ENCODE measurements at places on chromosomes 16 and 17.

GRCh38 chr17:46002311-46002972, 3.4 kb downstream of the STH start:
- H3K27me3 ChIP-seq = peaks cover 8% of the 10 kb centered on the region
- H3K36me3 ChIP-seq = peaks cover 3% of the 10 kb centered on the region
- no peak overlapping the region for H3K4me3 ChIP-seq
- H3K4me1 ChIP-seq = peaks cover 6% of the 10 kb centered on the region
- H3K27ac ChIP-seq = no peak overlapping the region
- DNase-seq = peak; percentile 68

GRCh38 chr17:83061586-83061985, 17.8 kb upstream of the METRNL start:
- H3K4me3 ChIP-seq = no peak overlapping the region
- H3K36me3 ChIP-seq = peaks cover 3% of the 10 kb centered on the region
- H3K4me1 ChIP-seq = no peaks in the 10 kb centered on the region
- no peak overlapping the region for H3K27ac ChIP-seq
- no peak for DNase-seq
- no peaks in the 10 kb centered on the region for H3K27me3 ChIP-seq

DNA sequence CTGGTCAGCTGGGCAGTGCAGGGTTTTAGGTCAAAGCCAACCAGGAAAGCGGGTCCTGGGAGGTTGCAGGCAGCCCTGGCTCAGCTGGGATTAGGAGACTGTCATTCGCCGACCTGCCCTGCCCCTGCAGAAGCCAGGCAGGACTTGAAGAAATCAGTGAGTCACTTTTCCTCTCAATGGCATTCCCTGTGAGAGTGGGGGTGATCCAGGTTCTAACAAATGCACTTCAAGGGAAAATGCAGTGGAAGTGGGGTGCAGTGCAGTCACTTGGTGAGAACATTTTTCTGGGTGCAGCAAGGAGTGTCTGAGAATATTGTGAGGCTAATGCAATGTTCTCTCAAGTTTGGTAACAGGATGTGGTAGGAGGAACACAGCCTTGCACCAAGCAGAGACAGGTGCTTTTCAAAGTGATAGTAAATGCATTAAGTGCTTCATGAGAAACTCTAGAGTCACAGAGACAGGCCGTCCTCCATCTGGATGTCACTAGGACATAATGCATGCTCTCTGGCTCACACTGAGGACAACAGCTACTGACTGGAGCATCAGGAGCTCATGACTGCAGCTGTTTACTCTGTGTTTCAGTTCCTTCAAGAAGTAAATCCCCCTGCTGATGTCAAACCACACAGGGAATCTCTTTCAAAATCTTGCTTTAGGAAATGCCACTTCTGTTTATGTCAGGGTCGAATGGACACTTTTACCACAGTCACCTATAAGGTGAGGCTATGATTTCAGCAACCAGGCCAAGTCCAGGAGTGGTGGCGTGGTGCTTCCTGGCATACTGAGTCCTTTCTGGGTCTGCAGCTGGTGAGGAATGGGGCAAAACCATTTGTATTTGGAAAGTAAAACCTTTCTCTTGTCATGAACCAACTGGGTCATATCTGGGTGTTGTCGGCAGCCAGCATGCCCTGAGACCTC, 16.7 kb downstream of the CDK5R1 start:
- H3K36me3 ChIP-seq = no peaks in the 10 kb centered on the region
- H3K27ac ChIP-seq = peak overlapping the region; percentile 86
- H3K27me3 ChIP-seq = no peaks in the 10 kb centered on the region
- H3K4me3 ChIP-seq = peak overlapping the region; percentile 61
- peaks cover 53% of the 10 kb centered on the region for H3K4me1 ChIP-seq

DNA sequence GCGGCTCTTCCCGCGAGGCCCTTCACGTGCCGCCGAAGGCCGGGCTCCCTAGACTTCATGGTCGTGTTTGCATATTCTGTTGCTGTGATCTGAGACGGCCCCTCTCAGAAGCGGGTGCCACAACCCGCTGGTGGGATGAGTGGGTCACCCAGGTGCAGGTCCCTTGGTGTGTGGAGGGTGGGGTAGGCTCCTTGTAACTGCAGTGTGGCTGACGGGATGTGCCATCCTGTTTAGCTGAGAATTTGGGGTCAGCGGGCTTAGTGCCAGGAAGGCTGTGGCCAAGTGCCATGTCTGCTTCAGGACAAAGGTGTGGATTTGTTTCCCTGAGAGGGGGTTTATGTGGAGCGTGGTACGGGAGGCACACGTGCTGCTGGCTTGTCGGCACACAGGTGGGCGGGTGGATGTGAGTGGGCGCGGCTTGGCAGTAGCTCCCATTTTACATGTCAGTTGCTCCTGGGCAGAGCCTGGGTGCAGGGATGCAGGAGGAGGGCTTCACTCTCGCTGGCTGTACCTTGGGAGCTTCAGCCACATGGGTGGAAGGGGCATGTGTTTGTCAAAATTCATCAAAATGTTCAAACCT, 9.2 kb upstream of the WFIKKN1 start:
- H3K36me3 ChIP-seq = peaks cover 2% of the 10 kb centered on the region
- no peaks in the 10 kb centered on the region for H3K4me1 ChIP-seq
- no peaks in the 10 kb centered on the region for H3K27me3 ChIP-seq
- DNase-seq = no peak
- no peak overlapping the region for H3K4me3 ChIP-seq
- no peak overlapping the region for H3K27ac ChIP-seq

DNA sequence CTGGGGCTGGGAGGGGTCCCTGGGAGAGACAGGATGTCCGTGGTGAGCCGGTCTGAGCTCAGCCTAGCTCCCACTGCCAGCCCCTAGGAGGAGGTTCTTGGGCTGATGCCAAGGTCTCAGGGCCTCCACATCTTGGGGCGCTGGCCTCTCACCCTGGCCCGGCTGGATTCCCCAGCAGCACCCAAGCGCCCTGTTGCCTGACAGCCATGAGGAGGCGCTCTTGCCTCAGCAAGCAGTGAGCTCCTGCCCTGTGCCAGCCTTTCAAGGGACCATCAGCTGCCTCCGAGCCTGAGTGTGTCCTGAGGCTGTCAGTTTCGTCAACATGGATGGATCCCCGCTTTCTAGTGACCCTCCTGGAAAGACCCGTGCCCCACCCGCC, 234.9 kb upstream of the CIBAR2 start:
- no peak overlapping the region for H3K27ac ChIP-seq
- no peaks in the 10 kb centered on the region for H3K4me1 ChIP-seq
- no peak for DNase-seq
- H3K27me3 ChIP-seq = peaks cover 7% of the 10 kb centered on the region
- no peak overlapping the region for H3K4me3 ChIP-seq

GRCh38 chr17:70552230-70552981, 383.1 kb downstream of the KCNJ2 start:
- no peaks in the 10 kb centered on the region for H3K27me3 ChIP-seq
- H3K4me1 ChIP-seq = no peaks in the 10 kb centered on the region

- no peaks in the 10 kb centered on the region for H3K27me3 ChIP-seq
- H3K4me1 ChIP-seq = no peaks in the 10 kb centered on the region
- no peaks in the 10 kb centered on the region for H3K36me3 ChIP-seq
- no peak for DNase-seq
Measured at GRCh38 chr16:6009151-6009550, 911.6 kb upstream of the EEF2KMT start.

DNA sequence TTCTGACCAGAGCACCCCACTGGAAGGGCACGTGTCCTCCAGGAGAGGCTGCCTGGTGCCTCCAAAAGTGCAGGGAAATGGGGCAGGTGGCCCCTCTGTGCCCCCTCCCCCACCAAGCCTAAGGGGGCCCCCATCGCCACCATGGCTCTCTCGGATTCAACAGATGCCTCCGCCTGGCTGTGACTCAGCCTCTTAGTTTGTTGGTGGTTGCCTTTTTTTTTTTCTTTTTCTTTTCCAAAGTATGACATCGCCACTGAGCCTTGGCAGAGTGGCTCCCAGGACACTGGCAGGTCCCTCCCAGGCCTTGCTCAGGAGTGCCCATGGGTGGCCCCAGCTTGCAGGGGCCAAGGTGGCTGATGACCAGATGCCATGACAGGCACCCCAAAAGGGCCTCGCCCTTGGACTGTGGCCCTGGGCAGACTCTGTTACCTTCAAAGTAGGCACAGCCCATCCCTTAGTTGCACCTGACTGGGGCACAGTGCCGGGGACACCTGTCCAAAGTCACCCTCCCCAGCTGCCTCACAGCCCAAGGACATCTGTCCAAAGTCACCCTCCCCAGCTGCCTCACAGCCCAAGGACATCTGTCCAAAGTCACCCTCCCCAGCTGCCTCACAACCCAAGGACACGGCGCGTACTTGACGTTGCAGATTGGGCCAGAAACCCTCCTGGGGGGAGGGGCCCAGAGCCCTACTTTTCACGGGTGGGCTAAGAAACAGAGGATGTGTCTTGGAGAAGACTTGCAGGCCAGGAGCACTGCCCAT, 29.6 kb downstream of the NPTX1 start:
- H3K27me3 ChIP-seq = peaks cover 42% of the 10 kb centered on the region
- no peak overlapping the region for H3K4me3 ChIP-seq
- H3K27ac ChIP-seq = no peak overlapping the region
- no peak for DNase-seq
- no peaks in the 10 kb centered on the region for H3K36me3 ChIP-seq

DNA sequence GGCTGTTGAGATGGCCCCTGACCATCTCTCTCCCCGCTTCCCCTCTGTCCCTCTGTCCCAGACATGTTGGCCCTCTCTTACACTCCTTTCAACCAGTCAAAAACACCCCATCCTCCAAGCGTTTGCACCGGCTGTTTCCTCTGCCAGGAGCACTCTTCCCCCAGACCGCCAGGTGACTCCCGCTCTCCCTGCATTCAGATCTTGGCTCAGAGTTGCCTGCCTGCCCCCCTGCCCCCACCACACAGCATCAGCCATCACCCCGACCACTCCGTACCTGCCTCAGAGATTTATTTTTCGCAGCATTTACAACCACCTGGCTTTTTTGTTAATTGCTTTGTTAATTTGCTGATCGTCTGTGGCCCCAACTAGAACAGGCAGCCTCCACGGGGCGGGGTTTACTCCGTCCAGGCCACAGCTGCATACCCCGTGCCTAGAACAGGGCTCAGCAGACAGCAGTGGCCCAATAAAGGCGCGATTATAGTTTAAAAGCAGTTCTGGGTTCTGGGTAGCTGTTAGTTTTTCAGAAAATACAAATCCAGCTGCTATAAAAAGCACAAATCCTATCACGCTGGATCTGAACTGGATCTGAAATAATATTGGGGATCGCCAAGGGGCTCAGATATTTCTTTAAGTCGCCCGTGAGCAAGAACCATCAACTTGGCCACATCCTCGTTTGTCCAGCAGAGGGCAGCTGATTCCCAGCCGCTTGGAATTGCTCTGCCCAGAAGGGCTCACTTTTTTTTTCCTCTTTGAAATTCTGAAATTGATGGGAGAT, 173.6 kb downstream of the IRF8 start:
- H3K36me3 ChIP-seq = no peaks in the 10 kb centered on the region
- no peak overlapping the region for H3K4me3 ChIP-seq
- H3K27me3 ChIP-seq = peaks cover 69% of the 10 kb centered on the region
- no peaks in the 10 kb centered on the region for H3K4me1 ChIP-seq
- DNase-seq = no peak
- no peak overlapping the region for H3K27ac ChIP-seq

GRCh38 chr17:50297407-50297865, 23.2 kb downstream of the TMEM92 start:
- DNase-seq = peak; percentile 72
- peaks cover 2% of the 10 kb centered on the region for H3K4me1 ChIP-seq
- peaks cover 2% of the 10 kb centered on the region for H3K36me3 ChIP-seq
- no peak overlapping the region for H3K4me3 ChIP-seq
- peaks cover 40% of the 10 kb centered on the region for H3K27me3 ChIP-seq

GRCh38 chr17:11797803-11798202, 199.5 kb downstream of the ZNF18 start:
- H3K27ac ChIP-seq = no peak overlapping the region
- H3K4me1 ChIP-seq = no peaks in the 10 kb centered on the region
- no peak overlapping the region for H3K4me3 ChIP-seq

- peaks cover 4% of the 10 kb centered on the region for H3K36me3 ChIP-seq
- DNase-seq = no peak
- H3K27ac ChIP-seq = no peak overlapping the region
- no peaks in the 10 kb centered on the region for H3K27me3 ChIP-seq
- no peaks in the 10 kb centered on the region for H3K4me1 ChIP-seq
- H3K4me3 ChIP-seq = no peak overlapping the region
Measured at GRCh38 chr17:82001571-82002056, 21.1 kb downstream of the CENPX start.

GRCh38 chr16:78072275-78072674, 27.2 kb upstream of the WWOX start:
- no peak overlapping the region for H3K27ac ChIP-seq
- no peaks in the 10 kb centered on the region for H3K4me1 ChIP-seq
- no peak overlapping the region for H3K4me3 ChIP-seq
- DNase-seq = no peak
- H3K27me3 ChIP-seq = peaks cover 25% of the 10 kb centered on the region

GRCh38 chr17:5708344-5708743, 124.0 kb upstream of the NLRP1 start:
- H3K27me3 ChIP-seq = peaks cover 61% of the 10 kb centered on the region
- DNase-seq = no peak
- H3K27ac ChIP-seq = no peak overlapping the region
- H3K4me1 ChIP-seq = no peaks in the 10 kb centered on the region
- no peaks in the 10 kb centered on the region for H3K36me3 ChIP-seq
- no peak overlapping the region for H3K4me3 ChIP-seq

DNA sequence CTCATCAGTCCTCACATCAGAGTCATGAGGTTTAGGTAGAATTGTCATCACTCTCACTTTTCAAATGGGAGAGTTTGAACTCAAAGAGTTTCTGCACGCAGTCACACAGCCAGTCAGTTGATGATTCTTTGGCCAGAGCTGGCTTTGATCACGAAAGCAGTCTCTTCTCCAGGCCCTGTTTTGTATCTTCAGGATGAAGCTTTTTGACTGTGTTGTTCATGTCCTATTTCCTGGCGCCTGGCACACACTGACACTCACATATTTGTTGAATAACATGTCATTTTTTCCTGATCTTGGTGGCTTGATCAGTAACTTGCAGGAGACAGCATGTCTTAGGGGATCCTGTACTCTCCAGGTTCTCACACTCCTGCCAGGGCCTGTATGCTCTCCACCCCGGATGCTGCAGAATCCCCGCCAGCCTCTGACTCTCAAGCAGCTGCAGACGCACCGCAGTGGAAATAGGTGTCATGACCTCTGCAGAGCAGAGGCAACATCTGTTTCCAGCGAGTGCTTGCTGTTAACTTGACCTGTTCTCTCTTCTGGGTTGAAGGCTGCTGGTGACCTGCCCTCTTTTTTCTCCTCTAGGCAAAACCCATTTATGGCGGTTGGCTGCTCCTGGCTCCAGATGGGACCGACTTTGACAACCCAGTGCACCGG, 33.0 kb downstream of the MPRIP start:
- peaks cover 29% of the 10 kb centered on the region for H3K36me3 ChIP-seq
- H3K27ac ChIP-seq = peak overlapping the region; percentile 39
- no peak for DNase-seq

- no peaks in the 10 kb centered on the region for H3K27me3 ChIP-seq
- DNase-seq = peak; percentile 54
- H3K27ac ChIP-seq = peak overlapping the region; percentile 92
- H3K4me1 ChIP-seq = peaks cover 35% of the 10 kb centered on the region
- H3K36me3 ChIP-seq = peaks cover 14% of the 10 kb centered on the region
Measured at GRCh38 chr16:50152351-50152806, 727 bp upstream of the TENT4B start.

GRCh38 chr17:82117139-82118090, 19.4 kb upstream of the FASN start:
- no peaks in the 10 kb centered on the region for H3K36me3 ChIP-seq
- no peaks in the 10 kb centered on the region for H3K4me1 ChIP-seq

Measured in central memory CD8-positive, alpha-beta T cell (primary cell).